ENCODE measurements at places on chromosomes 3 and 15.

- DNase-seq: no peak
Observed at GRCh38 chr3:23341147-23341838, 138.2 kb downstream of the UBE2E2 start.

GRCh38 chr3:168865022-168865551 is 769.4 kb upstream of the GOLIM4 start:
- no peak for DNase-seq

- no peak for DNase-seq
Observed at GRCh38 chr3:24505691-24506550, 11.3 kb upstream of the THRB start.

GRCh38 chr3:39142067-39142466 is 11.3 kb downstream of the CSRNP1 start:
- no peak for DNase-seq

- DNase-seq: no peak
Observed at GRCh38 chr15:93146196-93146595, 57.2 kb upstream of the RGMA start.

- DNase-seq: no peak
Observed at GRCh38 chr3:150278843-150279381, 129.2 kb upstream of the TSC22D2 start.

DNA sequence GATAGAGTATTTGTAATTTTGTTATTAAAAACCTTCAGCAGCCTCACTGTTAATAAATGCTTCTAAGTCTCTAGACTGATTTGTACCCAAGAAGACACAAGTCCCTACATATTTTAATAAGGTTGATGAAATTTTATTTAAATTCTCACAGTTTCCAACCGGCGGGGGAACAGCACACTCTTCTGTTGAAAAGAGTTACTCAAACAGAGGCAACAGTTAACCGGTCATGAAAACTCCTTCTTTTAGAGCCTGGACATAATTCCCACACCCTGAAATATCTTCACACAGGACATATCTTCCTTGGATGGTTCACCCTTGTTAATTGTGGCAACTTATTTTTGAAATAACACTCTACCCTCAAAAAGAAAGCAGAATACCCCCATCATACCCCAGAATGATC is 278.8 kb downstream of the FOXP1 start:
- no peak for DNase-seq

DNA sequence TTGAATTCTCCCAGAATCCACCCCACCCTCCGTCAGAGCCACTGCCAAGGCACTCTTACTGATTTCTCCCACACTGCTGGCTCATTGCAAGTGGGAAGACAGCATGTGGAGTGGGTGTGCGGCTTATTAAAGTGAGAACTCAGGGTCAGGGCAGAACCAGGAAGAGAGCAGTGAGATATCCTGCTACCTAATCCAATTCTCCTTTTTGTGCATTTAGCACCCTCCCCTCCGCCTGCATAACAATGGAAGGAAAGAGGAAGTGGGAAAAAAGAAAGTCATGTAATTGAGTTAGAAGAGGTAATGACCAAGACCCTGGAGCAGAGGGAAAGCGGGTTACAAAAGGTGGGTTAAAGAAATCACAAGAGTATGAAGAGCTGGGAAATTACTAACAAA is 27.8 kb upstream of the PIK3CB start:
- no peak for DNase-seq

- DNase-seq: no peak
Observed at GRCh38 chr3:58665405-58665804, 1.2 kb downstream of the FAM3D start.

- DNase-seq: no peak
Observed at GRCh38 chr3:48697952-48698351, 12.2 kb upstream of the NCKIPSD start.

GRCh38 chr3:25265284-25265683 is 162.8 kb upstream of the RARB start:
- no peak for DNase-seq

Data from stimulated activated CD4-positive, alpha-beta T cell treated with anti-CD3 and anti-CD28 coated beads, TNF-alpha, amount 100 ng/mL, for 4 hours (primary cell).